Transverse colon (tissue), 4 donors: ENCODE measurements at places on chromosomes 4 and X. TPM values are rescaled to one million over a fixed set of nuclear protein-coding genes. Genes with fewer than 3 reads are reported as not detected.

AMTN gene
- not detected for total RNA-seq

NUDT9 gene
- 25.7 TPM for total RNA-seq

GPC3 gene
- total RNA-seq, result 1.1 TPM

EMCN gene
- 1.2 TPM for total RNA-seq

AREG gene
- 22.7 TPM for total RNA-seq

PRKG2 gene
- not detected for total RNA-seq

TAF7L gene
- total RNA-seq, result 0.75 TPM

WAS gene
- total RNA-seq, result 13.1 TPM

TMPRSS11B gene
- not detected for total RNA-seq

PRSS12 gene
- 58.0 TPM for total RNA-seq

IL21 gene
- total RNA-seq, result not detected

PRMT9 gene
- 17.1 TPM for total RNA-seq

SLC7A11 gene
- total RNA-seq, result under 0.01 TPM

SORCS2 gene
- total RNA-seq, result 1.8 TPM

MAGEA2B gene
- total RNA-seq, result not detected

SPP1 gene
- total RNA-seq, result 23.5 TPM

ARHGAP24 gene
- total RNA-seq, result 15.9 TPM

IL1RAPL1 gene
- 0.20 TPM for total RNA-seq

CT55 gene
- total RNA-seq, result not detected

MAGEA2 gene
- not detected for total RNA-seq

BCOR gene
- 27.8 TPM for total RNA-seq

CXCL8 gene
- not detected for total RNA-seq

GCNA gene
- total RNA-seq, result 3.7 TPM

SORBS2 gene
- 136 TPM for total RNA-seq

ADGRL3 gene
- total RNA-seq, result 3.5 TPM

FAAH2 gene
- 12.0 TPM for total RNA-seq

MAGEB2 gene
- not detected for total RNA-seq

F11 gene
- total RNA-seq, result not detected

RHOXF2 gene
- total RNA-seq, result not detected

CWH43 gene
- 32.1 TPM for total RNA-seq

FGF5 gene
- 0.14 TPM for total RNA-seq

ZNF630 gene
- total RNA-seq, result 4.6 TPM

TLR10 gene
- total RNA-seq, result not detected

HHIP gene
- total RNA-seq, result 5.9 TPM

SHROOM4 gene
- 2.3 TPM for total RNA-seq

TCP11X1 gene
- total RNA-seq, result not detected

KLF3 gene
- total RNA-seq, result 111 TPM

IL3RA gene
- 3.0 TPM for total RNA-seq

ZNF711 gene
- 3.8 TPM for total RNA-seq

SLC38A5 gene
- total RNA-seq, result 5.7 TPM

SLC25A5 gene
- total RNA-seq, result 778 TPM

MAOA gene
- 168 TPM for total RNA-seq

GDPD2 gene
- 24.9 TPM for total RNA-seq

GYPA gene
- not detected for total RNA-seq

MTNR1A gene
- 7.0 TPM for total RNA-seq

STATH gene
- not detected for total RNA-seq

SYP gene
- 2.5 TPM for total RNA-seq

ANAPC10 gene
- total RNA-seq, result 19.7 TPM

SLC9B1 gene
- not detected for total RNA-seq
